ENCODE measurements at places on chromosomes 12 and 14.

DNA sequence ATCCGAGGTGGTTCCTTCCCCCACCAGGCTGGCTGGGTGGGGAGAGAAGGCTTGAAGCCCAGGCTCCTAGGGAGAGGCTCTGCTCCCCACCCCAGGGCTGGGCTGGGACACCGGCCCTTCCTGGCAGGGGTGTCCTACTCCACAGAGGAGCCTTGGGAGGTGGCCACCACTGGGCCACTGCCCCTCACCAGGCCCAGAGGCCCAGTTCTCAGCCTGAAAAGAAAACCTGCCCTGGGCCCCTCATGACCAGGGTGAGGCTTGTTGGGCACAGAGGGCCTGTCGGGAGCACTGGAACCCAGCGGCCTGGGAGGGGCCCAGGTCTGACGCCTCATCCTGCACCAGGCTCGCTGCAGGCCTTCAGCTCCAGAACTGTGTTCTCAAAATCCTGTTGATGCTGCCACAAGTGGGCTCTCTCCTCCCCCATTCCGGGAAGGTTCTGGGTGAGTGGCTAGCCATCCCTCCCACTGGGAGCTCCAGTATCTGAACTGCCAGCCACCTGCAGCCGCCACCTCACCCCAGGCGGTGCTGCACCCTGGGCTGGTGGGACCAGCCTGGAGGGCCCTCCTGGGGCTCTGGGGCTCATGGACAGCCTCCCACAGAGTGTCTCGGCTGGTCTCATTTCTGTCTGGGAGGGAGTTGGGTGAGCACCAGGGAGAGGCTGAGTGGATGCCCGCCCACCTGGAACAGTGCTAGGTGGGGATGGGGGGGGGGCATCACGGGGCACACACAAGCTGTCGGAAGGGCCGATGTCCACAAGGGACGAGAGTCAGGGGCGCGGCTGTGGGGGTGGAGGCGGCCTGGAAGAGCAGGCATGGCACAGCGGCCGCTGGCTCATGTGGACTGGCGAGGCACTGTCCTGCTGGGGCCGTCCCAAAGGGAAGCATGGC lies 11.8 kb downstream of the BAG5 start:
- no peak for DNase-seq

GRCh38 chr12:112682586-112682985 lies 109.0 kb upstream of the RPH3A start:
- no peak for DNase-seq

- DNase-seq = peak; percentile 81
These were observed 561.3 kb downstream of the C12orf50 start for GRCh38 chr12:87467936-87468335.

- DNase-seq = no peak
These were observed 27.7 kb upstream of the TMED10 start for GRCh38 chr14:75204116-75204515.

DNA sequence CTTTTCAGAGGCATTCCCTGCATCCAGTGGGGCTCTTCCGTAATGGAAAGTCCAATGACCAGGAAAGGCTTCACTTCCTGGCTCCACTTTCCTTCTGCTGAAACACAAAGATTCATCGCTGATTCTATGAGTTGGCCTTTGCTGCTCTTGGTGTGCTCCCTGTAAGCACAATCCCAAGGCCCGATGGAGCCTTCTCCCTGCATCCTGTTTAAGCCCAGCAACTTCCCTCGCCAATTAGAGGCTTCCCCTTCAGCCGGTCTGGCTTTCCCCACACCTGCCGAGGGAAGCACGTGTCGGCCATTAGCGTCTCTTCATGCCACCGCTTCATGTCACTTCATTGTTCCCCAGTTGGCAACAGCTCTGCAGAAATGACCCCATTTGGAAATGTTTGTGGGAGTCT lies 693.9 kb downstream of the MED13L start:
- DNase-seq = no peak

DNA sequence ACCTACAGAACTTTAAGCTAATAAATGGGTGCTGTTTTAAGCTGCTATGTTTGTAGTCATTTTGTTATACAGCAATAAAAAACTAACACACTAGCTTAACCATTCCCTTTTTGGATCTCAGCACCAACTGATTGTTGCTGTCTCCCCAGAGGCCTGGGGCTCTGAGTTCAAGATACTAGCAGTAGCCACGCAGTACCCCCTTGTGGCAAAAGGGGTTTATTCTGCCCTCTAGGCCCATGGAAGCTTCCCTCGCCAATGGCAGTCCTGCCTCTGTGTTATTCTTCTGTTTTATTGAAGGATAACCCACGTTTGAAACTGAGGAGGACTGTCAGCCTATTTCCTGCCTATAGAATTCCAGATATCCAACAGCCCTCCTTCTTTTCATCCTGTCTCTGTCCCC lies 455.3 kb upstream of the ATP2B1 start:
- no peak for DNase-seq

- DNase-seq = no peak
These were observed 218 bp downstream of the LYSET start for GRCh38 chr14:93185349-93185720.

DNA sequence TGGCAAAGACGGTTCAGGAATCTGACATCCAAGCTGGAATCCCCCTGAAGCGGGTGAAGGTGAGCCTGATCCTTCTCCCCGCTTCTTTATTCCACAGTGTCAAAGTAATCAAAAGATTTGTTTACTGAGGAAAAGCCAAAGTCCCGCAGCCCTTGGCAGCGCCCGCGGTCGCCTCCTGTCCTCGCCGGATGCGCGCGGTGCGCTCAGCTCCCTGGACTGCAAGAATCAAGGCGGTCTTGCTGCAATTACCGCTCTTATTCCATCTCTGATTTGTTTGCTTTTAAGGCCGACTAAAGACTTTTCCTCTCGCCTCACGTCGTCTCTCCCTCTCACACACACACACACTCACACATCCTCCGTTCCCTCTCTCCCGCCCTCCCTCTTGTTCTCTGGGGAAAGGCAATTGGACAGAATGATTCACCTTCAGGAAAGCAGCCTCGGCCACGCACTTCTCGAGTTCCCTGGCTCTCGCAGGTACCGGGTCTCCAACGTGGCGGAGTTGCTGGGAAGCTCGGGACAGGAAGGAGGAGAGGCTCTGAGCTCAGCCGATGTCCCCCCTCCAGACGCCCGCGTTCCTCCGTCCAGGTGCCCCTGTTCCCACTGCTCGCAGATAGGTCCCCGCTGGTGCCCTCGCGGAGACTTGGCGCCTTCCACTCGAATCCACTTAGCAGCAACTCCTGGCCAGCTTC lies 68.6 kb upstream of the USP15 start:
- peak; percentile 45 for DNase-seq

DNA sequence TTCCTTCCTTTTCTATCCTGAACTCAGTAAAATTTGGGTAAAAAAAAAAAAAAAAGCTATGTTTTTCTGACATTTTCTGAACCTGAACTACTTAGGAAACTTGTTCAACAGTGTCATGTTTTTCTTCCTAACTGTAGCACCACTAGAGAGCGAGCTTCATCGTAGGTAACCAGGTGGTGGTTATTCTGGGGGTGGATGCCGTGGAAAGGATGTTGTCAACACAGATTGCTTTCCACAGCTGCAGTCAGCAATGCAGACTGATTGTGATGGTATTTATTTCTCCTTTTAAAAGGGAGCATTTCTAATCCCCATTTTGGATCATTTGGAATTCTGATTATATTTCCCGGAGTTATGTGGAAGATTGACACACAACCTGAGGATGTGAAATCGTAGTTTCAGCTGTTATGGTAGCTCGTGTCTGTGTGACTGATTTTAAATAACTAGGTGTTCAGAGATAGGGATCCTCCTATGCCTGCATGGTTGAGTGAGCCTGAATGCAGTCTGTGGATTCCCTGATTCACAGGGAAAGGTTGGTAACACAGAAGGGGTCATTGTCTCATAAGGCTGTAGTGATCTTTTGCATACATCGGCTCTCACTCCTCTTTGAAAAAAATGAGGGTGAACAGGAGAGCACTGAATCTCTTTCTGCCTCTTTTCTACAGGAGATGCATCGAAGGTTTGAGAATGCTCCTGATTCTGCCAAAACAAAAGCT lies 113.2 kb downstream of the ERC1 start:
- no peak for DNase-seq

- no peak for DNase-seq
These were observed 1.5 kb downstream of the SLC7A8 start for GRCh38 chr14:23181946-23182345.

DNA sequence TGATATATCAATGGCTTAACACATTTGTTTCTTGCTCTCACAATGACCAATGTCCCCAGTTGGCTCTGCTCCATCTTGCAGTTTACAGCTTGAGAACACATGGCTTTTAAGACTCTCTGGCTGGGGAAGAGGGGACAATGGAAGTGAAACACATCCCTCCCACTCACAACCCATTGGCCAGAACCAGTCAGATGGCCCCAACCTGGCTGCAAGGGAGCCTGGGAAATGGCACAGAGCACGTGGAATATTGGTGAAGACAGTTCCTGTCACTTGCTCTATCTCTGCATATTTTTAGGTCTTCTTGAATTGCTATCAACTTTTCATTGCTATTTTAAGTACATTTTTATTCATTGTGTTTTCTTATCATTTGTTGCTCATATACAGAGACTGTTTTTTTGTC lies 345.4 kb downstream of the MED13L start:
- no peak for DNase-seq

GRCh38 chr12:29889737-29890136 lies 106.0 kb upstream of the TMTC1 start:
- DNase-seq = peak; percentile 17

- no peak for DNase-seq
These were observed 339.8 kb downstream of the EMP1 start for GRCh38 chr12:13536219-13536910.

GRCh38 chr14:27387463-27387862 lies 789.6 kb upstream of the NOVA1 start:
- peak; percentile 63 for DNase-seq

- peak; percentile 18 for DNase-seq
These were observed 31.1 kb upstream of the DUSP6 start for GRCh38 chr12:89383235-89384049.

- DNase-seq = peak; percentile 79
These were observed 1.3 kb downstream of the GPR137C start for GRCh38 chr14:52553671-52554575.

DNA sequence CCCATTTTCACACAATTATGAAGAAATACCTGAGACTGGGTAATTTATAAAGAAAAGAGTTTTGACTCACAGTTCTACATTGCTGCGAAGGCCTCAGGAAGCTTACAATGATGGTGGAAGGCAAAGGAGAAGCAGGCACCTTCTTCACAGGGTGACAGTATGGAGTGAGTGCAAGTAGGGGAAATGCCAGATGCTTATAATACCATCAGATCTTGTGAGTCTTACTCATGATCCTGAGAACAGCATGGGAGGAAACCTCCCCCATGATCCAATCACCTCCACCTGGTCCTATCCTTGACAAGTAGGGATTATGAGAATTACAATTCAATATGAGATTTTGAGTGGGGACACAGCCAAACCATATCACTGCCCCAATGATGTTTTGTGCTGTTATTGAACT lies 189.3 kb upstream of the CRY1 start:
- DNase-seq = no peak

DNA sequence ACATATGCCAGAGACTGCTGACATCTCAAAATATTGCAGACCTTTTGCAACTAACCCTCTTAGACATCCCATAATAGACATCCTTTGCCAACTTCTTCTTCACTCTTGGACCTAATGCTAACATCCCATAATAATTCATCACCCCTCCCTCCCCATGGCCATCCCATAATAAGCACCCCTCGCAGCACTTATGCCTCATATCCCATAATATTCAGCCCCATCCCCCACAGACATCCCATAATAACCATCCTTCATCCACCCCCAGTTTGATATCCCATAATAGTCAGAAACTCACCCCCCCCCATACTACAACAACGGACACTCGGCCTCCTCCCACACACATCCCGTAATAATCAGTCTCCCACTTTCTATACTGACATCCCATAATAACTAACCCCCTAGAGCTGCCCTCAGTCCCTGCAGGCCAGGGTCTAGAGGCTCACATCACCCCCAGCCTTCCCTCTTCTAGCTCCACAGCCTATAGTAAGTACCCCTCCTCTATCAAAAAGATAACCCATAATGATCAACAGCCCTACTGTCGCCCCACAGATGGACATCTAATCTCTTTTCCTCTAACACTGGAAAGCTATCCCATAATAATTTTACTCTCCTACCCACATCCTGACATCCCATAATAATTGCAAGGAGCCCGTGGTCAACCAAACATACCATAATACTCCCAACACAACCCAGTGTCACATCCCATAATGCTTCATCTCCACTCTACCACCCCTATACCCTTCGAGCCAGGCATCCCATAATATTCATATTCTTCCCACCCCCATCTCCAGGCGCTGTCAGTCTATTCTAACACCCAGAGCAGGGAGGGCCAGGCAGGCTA lies 792 bp upstream of the CHD4 start:
- peak; percentile 50 for DNase-seq

GRCh38 chr12:25242981-25243679 lies 7.6 kb downstream of the KRAS start:
- peak; percentile 31 for DNase-seq

GRCh38 chr12:120115692-120116440 lies 687 bp downstream of the RAB35 start:
- peak; percentile 36 for DNase-seq

DNA sequence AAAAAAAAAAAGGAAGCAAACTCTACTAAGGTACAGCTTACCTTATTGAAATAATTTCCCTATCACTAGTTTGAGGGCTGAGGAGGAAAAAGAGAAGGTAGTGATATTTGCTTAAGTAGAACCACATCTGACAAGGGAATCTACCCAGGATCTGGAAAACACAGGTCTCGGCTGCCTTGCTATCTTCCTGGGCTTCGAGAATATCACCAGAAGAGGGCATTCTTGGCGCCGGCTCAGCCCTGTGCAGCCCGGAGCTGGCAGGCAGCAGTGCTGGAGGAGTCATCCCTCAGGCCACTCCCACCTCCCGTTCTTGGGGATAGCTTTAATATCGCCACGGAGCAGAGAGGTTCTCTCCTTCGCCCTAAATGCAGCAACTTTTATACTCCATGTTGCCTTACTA lies 1181.2 kb downstream of the VRK1 start:
- peak; percentile 85 for DNase-seq

- no peak for DNase-seq
These were observed 36.7 kb upstream of the C14orf132 start for GRCh38 chr14:96002498-96002884.

DNA sequence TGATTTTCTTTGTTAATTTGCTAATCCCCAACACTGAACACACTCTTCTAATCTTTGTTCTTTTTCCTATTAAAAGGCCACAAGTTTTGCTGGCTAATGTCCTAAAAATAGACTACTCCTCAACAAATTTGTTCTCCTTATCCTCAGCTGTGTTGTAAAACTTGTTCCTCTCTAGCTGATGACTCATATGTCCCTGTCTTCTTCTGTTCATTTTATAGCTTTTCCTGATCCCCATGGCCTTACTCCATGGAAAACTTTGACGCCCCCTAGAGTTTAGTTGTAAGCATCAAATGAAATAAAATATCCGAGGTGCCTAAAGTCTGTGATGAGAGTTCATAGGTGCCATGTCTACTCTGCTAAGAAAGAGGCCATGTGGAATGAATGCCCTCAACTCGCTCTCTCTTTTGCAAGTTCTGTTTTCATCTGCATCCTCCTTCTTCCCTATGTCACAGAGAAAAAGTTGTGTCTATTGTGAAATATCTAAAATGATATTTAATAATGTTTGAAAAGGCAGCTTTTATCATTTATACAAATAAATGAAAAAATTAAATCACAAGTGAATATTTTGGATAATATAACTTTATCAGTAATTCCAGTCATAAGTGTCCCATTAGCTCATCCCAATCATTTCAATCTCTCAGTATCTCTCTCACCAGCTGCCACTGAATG lies 237.9 kb downstream of the IPO8 start:
- peak; percentile 84 for DNase-seq

GRCh38 chr12:25504744-25505143 lies 48.3 kb downstream of the LMNTD1 start:
- DNase-seq = no peak

GRCh38 chr14:94882401-94882800 lies 112.5 kb upstream of the GSC start:
- DNase-seq = no peak

GRCh38 chr14:79730953-79731352 lies 480.4 kb downstream of the DIO2 start:
- peak; percentile 32 for DNase-seq
